ENCODE measurements at places on chromosomes 13 and 19.
A peak's percentile ranks its signal among the peaks of the same experiment; 100 is the strongest.

DNA sequence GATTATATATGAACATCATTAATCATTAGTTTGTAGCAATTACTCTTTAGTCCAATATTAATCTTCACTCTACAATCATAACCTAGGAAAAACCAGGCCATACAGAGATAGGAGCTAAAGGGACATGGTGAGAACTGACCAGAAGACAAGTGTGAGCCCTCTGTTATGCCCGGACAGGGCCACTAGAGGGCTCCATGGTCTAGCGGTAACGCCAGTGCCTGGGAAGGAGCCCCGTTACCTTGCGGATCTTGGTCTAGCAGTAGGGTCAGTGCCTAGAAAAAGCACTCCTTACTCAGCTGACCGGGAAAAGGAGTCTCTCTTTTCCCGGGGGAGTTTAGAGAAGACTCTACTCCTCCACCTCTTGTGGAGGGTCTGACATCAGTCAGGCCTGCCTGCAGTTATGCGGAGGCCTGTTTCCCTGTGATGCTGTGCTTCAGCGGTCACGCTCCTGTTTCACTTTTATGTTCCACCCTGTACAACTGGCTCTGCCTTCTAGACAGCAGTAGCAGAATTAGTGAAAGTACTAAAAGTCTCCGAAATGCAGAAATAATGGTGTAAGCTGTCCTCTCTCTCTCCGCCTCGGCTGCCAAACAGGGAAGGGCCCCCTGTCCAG lies 13.8 kb downstream of the OR7D4 start:
- peak; percentile 28 for DNase-seq

DNA sequence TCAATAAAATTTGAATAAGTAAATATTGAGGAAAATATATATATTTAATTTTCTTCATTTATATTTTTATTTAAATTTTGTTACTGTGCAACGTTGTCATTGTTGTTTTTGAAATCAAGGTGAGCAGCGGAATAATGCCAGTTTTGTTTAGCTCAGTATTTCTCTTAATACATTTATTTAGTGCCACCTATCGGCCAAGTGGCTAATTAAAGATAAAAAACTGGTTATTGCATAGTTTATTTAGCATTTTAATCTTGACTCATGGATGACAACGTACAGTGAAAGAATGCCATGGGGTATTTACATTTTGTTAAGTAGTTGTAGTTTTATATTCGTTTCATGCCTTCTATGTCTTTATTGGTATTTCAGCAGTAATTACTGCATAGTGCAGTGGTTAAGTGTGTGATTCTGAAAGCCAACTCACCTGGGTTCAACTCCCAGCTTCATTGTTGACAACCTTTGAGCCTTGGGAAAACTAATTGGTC lies 265.9 kb downstream of the MYO16 start:
- no peak for DNase-seq

- DNase-seq: no peak
These were observed 65.8 kb upstream of the ADGRE5 start for GRCh38 chr19:14315433-14315832.

DNA sequence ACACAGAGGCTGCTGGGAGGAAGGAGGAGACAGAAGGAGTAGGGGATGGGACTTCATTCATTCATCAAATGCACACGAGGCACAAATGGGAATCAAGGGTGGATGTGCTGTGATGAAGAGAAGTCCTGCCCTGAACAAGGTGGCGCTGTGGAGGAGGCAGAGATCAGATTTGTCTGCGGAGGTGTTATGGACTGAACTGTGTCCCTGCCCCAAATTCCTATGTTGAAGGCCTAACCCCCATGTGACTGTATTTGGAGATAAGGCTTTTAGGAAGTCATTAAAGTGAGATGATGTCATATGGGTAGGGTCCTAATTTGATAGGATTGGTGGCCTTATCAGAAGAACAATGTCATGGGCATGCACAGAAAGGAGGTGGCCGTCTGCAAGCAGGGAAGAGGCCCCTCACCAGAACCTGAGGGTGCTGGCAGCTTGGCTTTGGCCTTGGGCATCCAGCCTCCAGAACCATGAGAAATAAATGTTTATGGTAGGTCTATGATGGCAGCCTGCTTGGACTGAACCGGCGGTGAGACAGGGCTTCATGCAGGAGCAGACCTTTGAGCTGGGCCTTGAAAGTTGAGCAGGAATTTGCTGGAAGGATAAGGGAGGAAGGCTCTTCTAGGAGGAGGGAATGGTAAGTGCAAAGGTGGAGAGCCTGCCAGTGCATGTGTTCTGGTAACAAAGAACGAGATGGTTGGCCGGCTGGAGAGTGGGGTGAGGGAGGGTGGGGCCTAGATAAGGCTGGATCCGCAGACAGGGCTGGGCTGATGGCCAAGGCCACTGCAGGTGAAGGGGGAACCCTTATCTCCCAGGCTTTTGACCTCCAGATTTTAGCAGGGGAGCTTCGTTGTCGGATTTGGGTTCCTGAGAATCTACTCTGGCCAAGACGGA lies 2.7 kb upstream of the CEBPA start:
- DNase-seq: no peak

- no peak for DNase-seq
These were observed 56.2 kb downstream of the ARHGAP35 start for GRCh38 chr19:46917002-46917401.

DNA sequence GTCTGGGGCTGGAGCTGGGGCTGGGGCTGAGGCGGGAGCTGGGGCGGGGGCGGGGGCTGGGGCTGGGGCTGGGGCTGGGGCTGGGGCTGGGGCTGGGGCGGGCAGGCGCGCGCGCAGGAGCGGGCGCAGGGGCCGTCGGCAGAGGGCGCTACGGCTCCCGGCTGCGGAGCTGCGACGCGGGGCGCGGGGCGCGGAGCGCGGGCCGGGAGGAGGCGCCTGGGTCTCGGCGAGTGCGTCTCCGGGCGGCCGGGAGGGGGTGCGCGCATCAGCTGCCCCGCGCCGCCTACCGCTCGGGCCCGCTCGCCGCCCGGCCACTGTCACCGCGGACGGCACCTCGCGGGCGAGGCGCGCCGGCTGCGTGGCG lies 422 bp upstream of the MTUS2 start:
- DNase-seq: no peak

- DNase-seq: no peak
These were observed 49.0 kb downstream of the SIPA1L3 start for GRCh38 chr19:37955986-37956385.

DNA sequence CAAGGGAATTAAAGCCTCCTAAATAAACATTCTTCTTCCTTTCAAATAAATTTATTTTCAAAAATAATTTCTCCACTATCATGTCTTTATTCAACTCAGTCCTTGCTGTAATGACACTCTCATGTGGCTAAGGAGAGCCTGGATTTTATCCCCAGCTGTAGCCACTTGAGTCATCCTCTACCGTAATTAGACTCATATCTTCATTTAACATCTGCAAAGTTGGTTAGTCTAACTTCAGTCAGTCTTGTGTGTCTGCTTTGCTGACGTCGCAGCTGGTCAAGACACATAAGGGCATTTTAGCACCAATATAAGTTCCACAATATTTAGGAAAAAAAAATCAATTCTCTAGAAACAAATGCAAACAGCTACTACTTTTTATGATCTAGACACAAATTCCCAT lies 776.4 kb upstream of the ATXN8OS start:
- DNase-seq: no peak

DNA sequence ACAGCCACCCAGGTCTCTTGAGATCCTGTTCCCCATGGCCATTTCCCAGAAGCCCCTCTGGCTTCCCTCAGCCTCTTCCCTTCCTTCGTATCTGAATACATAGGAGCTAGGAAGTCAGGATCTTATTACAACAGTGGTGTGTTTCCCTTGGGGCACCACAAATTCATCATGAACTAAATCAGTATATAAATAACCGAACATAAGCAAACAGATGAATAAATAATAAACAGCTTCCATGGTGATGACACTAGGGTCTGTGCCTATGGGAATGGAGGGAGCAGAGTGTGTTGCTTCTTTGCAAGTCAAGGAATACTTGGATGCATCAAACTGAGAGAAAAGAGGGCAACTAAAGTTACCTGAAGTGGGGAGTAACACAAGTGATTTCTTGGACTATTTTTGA lies 527.6 kb downstream of the LMO7 start:
- DNase-seq: no peak

- DNase-seq: no peak
These were observed 147.9 kb downstream of the TEX29 start for GRCh38 chr13:111468037-111468959.

GRCh38 chr19:13006431-13007281 lies 11.4 kb downstream of the NFIX start:
- no peak for DNase-seq

DNA sequence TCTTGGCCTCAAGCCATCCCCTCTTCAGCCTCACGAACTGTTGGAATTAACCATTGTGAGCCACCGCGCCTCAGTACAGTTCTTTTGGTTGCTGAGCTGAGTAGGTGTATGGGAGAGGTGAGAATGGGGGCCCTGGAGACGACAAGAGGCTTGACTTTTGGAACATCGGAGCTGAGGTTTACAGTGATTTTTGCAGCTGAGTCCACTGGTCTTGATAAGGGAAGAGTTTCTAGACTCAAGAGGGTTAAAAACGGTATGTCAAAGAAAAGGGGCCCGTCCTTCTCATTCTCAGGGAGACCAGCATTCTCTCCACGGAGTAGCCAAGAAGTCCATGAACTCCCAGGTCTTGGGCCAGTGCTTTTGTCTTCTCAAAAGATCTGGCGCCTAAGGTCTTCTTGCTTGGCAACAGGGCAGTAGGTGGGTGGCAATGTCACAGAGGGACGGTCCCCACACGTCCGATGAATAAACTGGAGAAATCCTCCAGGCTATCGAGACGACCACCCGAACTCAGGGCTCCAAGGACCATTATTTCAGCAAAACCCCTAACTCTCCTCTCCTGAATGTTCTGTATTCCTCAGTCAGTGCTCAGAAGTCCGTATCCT lies 6.4 kb upstream of the QTRT1 start:
- no peak for DNase-seq

DNA sequence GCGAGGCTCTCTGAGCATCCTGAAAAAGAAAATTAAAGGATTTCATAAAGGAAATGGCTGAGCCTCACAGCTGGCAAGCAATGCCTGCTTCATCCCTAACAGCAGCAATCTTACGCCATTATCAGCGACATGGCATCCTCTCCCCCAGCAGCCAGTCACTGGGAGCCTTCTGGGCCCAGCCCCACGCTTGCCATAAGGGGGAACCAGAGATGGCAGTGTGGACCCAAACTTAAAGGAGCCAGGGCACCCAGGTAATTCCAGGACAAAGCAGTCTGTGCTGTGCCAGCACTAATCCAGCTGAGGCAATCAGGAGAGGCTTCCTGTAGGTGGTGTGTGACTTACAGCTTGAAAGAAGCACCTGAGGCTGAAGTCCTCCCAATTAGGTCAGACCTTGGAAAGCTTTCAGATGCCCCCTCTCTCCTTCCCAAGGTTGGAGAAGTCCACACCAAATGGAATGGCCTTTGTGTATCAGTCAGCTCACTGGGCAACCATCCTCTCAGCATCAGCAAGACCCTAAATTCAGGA lies 10.3 kb downstream of the VSTM2B start:
- DNase-seq: no peak

DNA sequence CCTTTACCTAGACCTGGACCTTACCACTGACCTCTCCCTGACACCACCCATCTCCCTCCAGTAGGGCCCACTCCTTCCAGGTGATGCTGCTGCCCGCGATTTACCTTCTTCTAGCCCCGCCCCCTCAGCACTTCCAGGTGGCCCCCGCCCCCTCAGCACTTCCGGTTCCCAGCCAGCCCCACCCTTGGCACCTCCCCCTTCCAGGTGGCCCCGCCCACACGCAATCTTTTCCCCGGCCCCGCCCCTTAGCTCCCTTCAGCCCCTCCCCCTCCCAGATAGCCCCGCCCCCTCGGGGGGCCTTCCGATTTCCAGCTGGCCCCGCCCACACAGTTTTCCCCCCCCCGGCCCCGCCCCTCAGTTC lies 586 bp downstream of the LIG1 start:
- no peak for DNase-seq

Data from AG09309 (cell line).